H1 (cell line): ENCODE measurements at places on chromosomes 7 and 10.
A peak's percentile ranks its signal among the peaks of the same experiment; 100 is the strongest.

- no peak for DNase-seq
Observed at GRCh38 chr10:77015360-77015759, 622.2 kb downstream of the KCNMA1 start.

GRCh38 chr7:120941064-120941463 is 9.5 kb upstream of the ING3 start:
- DNase-seq: no peak

GRCh38 chr7:47454069-47454973 is 127.6 kb downstream of the TNS3 start:
- no peak for DNase-seq

GRCh38 chr10:30430544-30431298 is 3.3 kb upstream of the MAP3K8 start:
- DNase-seq: no peak

DNA sequence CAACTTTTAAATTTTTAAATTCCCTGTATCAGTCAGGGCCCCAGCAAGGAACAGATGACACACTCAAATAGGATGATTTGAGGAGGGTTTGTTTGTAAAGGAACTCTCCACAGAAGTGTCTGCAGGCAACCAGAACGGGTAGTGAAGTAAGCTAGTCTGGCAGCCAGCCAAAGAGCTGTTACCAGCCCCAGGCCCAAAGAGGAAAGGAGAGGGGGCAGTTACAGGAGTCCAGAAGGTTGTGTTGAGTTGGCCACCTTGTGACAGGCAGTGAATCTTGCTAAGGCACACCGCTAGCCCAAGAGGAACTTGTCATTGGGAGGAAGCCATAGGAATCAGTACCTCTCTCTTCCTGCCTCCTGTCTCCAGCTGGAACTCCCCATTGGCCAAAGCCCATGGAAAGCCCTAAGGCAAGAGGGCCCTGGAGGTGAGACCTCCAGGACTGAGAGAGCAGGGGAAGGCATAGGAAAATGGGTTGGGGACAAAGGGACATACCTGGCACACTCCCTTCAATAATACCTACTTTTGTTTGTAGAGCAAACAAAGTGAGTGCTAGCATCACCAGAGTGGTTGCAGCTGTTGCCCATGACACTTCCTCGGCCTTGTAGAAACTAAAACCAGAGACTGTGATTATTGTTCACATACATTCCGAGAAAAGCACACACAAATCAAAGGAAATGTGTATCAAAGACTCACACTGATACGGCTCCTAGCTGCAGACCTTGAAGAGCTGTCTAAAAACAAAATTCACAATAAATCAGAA is 25.4 kb upstream of the GATAD1 start:
- DNase-seq: no peak

DNA sequence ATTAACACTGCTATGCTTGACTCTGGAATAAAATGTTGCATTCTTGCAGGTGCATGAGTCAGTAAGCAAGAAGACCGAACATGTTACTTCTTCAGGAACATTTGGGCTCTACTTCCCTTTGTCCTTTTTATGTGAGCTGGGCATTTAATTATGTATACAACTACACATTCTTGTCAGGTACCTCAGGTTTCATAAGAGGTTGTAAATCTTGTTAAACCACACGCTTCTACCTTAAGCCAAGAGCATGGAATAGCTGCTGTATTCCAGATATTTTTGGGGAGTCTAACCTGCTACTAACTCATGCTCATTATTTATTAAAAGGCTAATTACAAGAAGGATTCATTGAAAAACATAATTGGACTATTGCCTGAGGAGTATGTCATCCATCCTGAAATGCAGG is 414.2 kb upstream of the KLF6 start:
- DNase-seq: no peak

DNA sequence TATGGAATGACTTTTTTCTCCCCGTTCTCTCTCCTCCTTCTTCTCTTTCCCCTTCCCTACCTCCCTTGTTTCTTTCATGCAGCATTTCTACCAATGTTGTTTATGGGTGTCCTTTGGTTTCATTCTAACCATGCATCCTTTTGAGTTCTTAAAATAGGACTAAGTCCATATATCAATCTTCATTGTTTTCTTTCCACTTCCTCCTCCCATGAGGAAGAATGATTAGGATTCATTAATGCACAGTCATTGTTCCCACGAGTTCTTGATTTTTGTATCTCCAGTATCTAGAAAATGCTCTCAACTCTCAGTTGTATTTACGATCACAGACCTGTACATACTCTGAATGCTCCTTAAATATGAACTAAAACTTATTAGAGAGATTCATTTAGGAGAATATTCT is 153.3 kb downstream of the LRRC4 start:
- DNase-seq: no peak

DNA sequence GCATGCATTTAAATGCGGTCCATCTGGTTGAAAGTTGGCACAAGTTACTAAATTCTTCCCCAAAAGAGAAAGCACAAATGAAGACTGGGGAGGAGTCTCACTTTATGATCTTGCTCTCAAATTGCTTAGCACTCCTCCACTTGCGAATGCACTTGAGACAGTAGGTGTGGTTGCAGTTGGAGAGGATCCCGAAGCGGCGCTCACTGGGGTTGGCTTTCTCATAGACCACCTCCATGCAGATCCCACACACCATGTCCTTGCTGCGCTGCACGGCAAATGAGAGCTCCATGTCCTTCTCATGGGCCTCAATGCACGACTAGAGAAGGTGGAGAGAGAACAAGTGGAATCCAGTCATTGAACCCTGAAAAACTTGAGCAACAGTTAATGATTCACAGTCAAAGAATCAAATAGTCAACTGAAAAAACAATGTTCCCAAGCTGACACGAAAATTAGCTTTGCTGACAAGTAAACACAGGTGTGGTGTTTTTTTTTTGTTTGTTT is 22.7 kb downstream of the MKRN1 start:
- no peak for DNase-seq

- DNase-seq: no peak
Observed at GRCh38 chr7:72446591-72447462, 34.7 kb upstream of the CALN1 start.

- DNase-seq: no peak
Observed at GRCh38 chr10:26759008-26759407, 61.5 kb downstream of the PDSS1 start.

DNA sequence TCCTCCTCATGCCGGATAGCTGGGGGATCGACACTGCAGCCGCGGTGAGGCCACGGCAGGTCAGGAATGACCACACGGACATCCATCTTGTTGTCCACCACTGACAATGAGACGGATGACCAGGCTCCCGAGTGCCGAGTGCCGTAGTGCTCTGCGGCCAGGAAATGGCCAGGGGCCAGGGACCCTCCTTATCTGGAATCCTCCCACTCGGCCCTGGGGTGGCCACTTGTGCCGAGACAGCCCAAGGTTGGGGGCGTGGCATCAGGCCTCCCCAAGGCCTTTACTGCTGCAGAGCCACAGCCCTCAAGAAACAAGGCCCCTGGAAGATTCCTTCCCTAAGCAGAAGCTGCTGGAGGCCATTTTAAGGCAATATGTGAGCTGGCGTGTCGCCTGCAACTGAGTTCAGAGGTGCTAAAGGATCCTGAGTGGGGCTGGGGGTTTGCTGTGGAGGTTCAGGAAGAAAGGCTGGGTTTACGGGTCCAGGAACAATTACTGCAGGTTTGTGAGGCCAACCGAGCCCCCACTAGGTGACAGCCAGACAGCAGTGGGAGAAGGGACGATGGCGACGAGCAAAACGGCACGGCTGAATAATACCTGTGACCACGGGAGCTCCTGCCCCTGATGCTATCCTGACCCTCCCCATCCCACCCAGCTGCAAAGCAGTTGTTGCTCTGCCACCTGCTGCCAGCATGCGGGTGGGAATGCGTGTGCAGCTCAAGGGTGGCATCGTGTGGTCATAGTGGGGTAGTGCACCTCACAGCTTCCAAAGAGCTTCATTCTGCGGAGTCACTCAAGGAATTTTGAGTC is 31.6 kb upstream of the LEP start:
- DNase-seq: peak; percentile 82
